ENCODE measurements at places on chromosomes 4 and X.
A peak's percentile ranks its signal among the peaks of the same experiment; 100 is the strongest.

DNA sequence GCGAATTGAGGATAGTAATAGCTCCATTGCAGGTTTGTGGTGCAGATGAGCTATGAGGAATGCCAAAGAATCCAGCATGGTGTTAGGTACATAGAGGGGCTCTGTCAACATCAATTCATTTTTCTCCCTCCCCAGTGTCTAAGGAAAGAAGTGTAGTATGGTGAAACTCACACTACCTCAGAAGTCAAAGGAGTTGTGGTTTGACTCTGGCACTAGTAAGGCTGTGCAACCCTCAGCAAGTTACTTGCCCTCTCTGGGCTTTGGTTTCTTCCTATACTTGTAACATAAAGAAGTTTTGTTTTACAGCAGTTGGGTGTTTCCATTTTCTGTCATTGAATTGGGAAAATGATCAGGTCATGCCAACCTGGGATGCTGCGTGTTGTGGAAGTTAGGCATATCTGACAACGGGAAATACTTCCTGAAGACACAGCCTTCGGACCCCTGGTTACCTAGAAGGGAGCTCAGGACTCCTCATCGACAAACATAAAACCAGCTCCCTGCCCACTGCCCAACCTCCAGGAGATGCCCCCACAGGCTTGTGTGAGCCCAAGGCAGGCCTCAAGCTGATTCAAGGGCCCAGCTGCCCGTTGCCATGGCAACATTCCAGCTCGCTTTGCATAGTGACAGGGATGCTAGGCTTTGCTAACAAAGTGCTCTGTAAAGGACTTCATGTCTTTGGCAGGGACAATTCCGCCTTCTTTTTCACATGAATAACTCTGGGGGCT is 71.4 kb downstream of the RTL5 start:
- no peak for DNase-seq

DNA sequence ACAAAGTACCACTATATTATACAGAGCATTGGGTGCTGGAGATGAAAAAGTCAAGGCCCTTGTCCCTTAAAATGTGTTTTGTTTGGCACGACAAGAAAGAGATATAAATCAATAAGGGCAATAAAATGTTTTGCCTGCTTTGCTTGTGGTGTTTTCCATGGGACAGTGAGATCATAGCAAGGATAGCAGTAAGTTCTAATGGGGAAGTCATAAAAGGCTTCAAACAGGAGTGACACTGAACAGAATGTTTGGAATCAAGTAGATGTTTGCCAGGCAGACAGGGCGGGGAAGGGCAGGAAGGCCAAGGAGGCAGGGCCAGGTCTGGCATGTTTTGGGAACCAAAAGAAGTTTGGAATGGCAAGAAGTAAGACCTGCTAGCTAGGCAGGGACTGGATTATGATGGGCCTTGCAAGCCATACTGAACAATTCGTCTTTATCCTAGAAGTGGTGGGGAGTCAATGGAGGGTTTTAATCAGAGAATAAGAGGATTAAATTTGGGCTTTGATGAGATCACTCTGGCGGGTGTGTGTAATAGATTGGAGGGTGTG is 16.4 kb downstream of the FGF2 start:
- DNase-seq = no peak

DNA sequence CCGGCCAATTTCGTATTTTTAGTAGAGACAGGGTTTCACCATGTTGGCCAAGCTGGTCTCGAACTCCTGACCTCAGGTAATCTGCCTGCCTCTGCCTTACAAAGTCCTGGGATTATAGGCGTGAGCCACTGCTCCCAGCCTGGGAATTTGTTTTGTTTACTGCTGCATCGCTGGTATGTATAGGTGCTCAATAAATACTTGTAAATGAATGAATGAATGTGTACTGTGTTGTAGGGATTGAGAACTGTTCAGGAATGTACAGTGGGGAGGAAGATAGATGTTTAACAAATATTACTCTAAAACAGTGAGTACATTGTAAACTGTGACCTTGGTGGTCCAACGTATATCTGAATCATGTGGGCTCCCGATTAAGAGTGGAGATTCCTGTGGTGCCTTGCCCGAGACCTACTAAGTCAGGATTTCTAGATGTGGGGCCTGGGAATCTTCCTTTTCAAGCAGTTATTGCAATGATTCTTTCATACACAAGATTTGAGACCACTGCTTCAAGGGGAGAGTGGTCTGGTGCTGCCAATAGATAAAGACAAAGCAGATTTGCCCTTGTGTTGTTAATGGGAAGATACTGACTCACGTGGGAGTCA is 41.0 kb downstream of the WWC2 start:
- DNase-seq = no peak

GRCh38 chr4:385934-386707 is 48.5 kb downstream of the ZNF141 start:
- no peak for DNase-seq

GRCh38 chrX:70454441-70455365 is 10.1 kb downstream of the DLG3 start:
- DNase-seq = peak; percentile 95

GRCh38 chr4:15202481-15202880 is 200.2 kb downstream of the CPEB2 start:
- no peak for DNase-seq

DNA sequence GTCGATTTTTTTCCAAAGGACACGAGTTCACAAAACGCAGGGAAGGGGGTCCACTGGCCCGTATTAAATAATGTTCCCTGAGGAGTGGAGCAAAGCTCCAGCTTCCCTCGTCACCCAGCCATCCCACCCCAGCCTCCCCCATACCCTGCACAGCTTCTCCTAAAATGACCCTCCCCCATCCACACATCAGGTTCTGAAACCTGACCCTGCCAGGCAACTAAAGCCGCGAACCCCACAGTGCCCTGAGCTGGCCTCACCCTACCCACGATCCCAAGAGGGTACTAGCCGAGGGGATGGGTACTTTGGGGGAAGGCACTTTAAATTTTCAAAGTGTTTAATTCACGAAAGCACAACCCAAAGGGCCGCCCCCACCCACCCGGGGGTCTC is 634 bp downstream of the APOO start:
- no peak for DNase-seq

- DNase-seq = no peak
Measured at GRCh38 chr4:16192631-16193518, 33.4 kb downstream of the TAPT1 start.

- no peak for DNase-seq
Measured at GRCh38 chr4:75698963-75699228, 25.5 kb upstream of the USO1 start.

DNA sequence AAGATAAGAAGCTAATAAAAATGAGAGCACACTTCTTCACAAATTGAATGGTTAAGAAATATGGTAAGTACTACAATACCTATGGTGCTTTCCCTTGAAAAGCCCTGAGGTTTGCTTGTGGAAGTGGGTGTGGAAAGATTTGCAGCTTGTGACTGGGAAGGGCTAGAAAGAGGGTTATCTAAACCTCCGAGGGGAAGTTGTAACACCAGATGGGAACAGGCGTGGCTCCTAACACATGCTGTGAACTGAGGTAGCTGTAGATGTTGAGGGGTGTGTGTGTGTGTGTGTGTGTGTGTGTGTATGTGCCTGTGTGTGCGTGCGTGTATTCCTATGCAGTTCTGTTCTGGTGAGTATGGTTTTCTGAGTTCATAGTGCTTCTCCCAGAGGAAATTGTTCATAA is 21.5 kb downstream of the FRMPD4 start:
- no peak for DNase-seq

- no peak for DNase-seq
Measured at GRCh38 chr4:148103597-148104355, 338.4 kb downstream of the NR3C2 start.

DNA sequence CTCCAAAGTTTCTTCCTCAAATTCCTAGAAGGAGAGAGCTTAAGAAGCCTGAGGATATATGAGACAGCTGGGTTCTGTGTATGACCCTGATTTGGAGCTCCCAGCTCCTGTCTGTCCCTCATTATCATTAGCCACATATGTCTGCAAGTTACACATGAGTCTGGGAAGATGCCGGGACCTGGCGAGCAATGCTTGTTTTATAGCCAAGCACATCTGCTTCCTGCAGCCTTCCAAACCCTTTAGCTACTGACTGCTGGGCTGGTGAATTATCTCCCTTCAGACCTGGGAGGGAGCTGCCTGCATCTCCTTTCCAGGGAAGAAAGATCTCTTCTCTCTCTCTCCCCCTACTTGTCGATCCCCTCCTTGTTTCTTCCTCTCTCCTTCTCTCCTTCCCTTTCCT is 556.7 kb upstream of the BOD1L1 start:
- DNase-seq = no peak

DNA sequence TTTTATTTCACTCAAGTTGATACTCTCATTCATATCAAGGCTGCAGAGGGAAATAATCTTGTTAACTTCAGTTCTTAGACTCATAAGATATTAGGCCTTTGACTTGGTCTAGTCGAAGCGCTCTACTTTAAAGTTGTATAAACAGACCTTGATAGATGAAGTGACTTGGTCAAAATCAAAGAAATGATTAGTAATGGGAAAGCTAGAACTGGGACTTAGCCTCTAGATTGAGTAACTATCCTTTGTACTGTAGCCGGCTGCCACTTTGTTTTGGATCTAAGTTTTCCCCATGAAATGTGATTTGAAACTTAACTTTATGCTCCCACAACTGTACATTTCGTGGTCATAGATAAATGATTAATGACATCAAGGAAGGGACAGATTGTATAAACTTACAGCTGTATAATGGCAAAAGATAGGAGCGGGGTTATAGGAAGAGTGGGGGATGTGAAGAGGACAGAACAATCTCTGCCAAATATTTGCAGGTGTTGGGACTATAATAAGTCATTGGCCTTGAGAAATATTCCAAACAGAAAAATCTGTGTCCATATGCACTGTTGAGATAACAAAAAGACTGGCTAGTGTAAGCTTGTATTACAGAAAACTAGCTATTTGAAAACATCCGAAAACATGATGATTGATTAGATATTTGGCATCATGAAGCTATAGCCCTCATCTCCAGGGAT is 17.2 kb downstream of the MID2 start:
- DNase-seq = no peak

- DNase-seq = no peak
Measured at GRCh38 chr4:67725981-67726380, 25.0 kb upstream of the UBA6 start.

- DNase-seq = no peak
Measured at GRCh38 chr4:176343286-176343685, 23.5 kb downstream of the SPCS3 start.

- no peak for DNase-seq
Measured at GRCh38 chr4:80180743-80181142, 16.6 kb upstream of the PRDM8 start.

Measured in NCI-H187 (cell line).